Right lobe of liver (tissue), 6 donors: ENCODE measurements at places on chromosomes 1 and 21. TPM values are rescaled to one million over a fixed set of nuclear protein-coding genes. Genes with fewer than 3 reads are reported as not detected.

Gene MRPS14
- 22.8 TPM for total RNA-seq

DNA sequence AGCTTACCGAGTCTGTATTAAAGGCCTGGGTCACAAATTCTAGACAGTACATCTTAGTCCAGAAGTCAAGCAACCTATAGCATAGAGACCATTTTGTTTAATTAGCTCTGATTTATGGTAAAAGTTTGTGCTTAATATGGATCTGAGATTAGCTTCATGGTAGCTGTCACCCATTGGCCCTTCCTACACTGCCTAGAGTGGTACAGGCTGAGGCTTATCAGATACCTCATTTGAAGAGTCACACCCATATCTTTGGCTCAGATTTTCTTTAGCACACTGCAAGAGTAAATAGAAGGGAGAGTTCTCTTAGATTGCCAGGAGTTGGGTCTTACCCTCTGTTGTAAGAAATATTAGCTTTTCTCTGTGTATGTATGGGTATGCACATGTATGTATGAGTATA, 3.6 kb downstream of the AK4 start:
- DNase-seq: no peak

Gene SFN
- total RNA-seq: 2.5 TPM

DNA sequence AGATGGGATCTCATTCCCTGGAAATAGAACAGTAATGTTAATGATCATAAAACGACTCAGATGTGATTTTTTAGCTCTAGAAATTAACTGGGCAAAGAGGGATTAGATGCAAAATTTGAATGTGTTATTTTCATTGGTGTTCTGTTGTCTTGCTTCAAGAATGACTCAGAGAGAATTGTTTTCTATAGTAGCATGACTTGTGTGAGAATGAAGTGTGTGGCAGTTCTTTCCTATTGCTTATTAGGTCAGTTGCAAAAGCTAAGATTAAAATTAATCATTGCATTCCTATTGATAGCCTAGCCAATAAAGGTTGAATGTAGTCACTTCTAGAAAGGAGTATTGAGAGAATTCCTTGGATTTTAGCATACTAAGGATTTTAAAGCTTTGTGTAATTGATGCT, 22.9 kb downstream of the SPEN start:
- no peak for DNase-seq

GRCh38 chr1:55081905-55082296, 42.6 kb downstream of the PCSK9 start:
- no peak for DNase-seq

DNA sequence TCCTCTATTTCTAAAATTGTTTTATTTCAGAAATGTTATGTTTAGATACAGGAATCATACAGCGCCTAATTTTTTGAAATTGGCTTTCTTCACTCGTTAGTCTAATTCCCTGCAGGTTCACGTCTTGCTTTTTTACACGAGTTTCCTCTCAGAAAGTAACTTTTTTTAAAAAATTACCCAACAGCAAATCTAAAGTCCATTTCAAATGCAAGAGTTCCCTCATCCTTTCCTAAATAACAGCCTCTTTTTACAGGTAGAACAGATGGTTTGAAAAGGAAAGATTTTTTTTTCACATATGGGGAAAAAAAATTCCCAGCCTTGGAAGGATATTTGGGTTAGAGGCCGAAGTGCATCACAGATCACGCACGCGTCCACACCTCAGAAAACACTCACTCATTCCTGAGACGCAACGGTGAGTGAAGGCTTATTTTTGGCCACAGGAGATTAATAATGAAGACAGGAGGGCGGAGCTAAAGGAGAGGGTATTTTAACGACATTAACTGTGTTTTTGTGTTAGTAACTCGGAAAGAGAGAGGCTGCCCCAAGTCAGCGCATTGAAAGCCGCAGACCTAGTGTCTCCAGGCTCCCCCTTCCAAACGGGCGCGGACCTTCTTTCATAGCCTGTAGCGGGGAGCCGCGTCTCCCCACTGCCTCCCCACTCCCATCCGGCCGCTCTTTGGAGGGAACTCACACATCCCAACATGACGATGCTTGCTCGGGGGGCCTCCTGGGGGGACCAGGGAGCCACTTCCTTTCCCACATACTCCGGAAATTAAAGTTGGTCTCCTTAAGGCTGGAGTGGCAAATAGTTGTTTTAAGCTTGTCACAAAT, 969 bp upstream of the RIPK4 start:
- no peak for DNase-seq

DNA sequence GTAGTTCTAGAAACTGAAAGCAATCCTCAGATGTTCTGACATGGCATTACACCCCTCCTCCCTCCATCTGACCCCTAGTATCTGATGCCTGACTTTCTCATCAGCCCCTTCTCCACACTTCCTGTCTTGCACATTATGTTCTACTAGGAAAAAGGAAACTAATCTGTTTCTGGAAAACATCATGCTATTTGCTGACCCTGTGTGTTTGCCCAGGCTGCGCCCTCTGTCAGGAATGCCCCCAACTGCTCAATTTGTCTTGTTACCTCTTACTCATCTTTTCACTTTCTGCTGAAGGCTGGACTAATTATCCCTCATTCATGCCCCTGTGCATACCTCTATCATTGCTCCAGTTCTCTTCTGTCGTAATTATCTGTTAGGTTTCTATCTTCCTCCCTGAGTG, 37.5 kb upstream of the DAB1 start:
- no peak for DNase-seq

GRCh38 chr1:92442351-92442750, 44.4 kb downstream of the GFI1 start:
- DNase-seq: no peak

Gene TNFRSF1B
- 23.0 TPM for total RNA-seq

- peak; percentile 42 for DNase-seq
These were observed 45.9 kb downstream of the TRPM2 start for GRCh38 chr21:44399151-44399954.

Gene C4BPB
- total RNA-seq: 297 TPM

DNA sequence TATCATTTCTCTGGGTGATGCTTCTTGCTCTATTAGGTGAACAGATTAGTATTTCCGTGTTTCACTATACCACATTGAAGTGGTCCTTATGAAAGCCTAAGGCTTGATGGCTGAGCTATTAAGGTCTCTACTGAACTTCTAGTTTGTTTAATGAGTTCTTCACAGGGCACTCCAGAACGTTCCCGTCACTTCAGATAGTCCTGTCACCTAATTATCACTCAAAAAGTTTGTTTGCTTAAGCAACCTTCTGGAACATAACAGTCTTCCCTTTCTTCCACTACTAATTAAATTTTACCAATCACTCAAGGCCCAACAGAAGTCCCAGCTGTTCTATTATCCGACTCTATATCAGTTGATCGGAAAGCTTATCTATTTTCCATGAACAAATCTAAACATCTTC, 104.6 kb upstream of the ZC3H11B start:
- DNase-seq: no peak

GRCh38 chr1:245419461-245419978, 264.7 kb downstream of the KIF26B start:
- DNase-seq: no peak

DNA sequence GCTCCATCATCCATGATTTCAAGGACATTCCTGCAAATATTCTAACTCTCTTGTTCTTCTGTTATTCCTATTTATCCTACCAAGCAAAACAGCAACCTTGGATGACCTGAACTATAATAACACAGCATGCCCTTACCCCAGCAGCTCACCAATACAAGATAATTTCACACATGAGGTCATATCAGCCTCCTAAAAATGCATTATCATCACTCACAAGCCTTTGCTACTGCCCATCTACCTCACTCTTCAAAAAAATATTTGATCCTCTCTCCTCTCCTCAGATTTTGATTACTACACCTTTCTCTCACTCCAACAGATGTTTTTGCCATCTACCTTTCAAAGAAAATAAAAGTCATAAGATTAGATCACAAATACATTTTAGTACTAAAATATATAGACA, 777.6 kb upstream of the NCAM2 start:
- no peak for DNase-seq

Gene SPRR1B
- total RNA-seq: not detected

Gene PDZK1IP1
- 2.6 TPM for total RNA-seq
